Activated CD8-positive, alpha-beta memory T cell treated with anti-CD3 and anti-CD28 coated beads, Interleukin-2, amount 10 ng/mL, durations not matched to agents 7 days and 5 days (primary cell): ENCODE measurements at places on chromosomes 12 and 14. TPM values are rescaled to one million over a fixed set of nuclear protein-coding genes. Genes with fewer than 3 reads are reported as not detected.

- DNase-seq = no peak
These were observed 29.2 kb upstream of the SPTLC2 start for GRCh38 chr14:77645520-77646230.

- no peak for DNase-seq
These were observed 126.8 kb upstream of the EVL start for GRCh38 chr14:99938376-99938775.

DNA sequence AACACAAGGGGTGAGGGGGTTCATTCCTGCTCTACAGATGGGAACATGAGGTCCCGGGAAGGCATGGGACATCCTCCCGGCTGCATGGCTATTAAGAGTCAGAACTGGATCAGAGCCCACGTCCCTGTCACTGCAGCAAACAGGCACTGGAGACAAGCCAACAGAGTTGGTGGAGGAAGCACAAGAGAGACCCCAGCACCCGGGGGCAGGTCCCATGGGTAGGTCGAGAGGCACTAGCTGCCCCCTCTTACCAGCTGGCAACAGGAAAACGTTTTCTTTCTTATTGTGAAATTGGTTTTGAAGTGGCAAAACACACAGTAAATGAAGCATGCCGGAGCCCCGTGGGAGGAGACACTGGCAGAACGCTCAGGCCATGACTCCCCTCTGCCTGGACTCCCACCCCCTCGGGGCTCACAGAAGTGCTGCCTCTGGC, 43.6 kb downstream of the SYNE3 start:
- DNase-seq = no peak

DNA sequence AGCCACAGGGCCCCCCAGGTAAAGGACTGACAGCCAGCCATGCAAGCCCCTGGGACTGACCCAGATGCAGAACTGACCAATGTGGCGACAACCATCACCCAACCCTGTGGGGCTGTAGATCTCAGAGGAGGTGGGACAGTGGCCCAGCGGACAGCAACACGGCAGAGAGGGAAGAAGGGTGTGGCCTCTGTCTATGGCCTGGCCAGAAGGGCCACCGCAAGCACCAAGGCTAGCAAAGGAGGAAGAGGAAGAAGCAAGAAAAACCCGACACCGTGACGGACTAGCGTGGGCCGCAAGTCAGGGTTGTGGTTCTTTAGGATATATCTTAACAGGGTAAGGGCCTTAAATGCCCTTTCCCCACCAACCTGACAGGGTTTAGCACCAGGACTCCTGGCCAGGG, 71.2 kb downstream of the ITPK1 start:
- no peak for DNase-seq

DNA sequence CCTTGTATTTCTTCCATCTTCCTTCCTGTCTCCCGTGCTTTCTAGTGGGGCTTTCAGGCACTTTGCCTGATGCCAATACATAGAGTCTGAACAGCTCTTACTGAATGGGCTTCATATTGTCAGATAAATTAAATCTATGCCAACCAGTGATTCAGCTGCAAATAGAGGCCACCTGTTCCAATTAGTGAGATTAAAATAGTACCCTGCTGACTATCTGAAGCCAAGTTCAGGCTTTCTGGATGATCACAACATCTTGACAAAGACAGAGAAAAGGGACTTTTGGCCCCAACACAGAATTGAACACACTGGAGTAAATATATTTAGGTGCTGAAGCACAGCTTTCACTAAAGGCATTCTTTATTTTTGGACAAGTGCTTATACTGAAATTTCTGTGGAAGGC, 11.8 kb downstream of the TMCC3 start:
- no peak for DNase-seq

DNA sequence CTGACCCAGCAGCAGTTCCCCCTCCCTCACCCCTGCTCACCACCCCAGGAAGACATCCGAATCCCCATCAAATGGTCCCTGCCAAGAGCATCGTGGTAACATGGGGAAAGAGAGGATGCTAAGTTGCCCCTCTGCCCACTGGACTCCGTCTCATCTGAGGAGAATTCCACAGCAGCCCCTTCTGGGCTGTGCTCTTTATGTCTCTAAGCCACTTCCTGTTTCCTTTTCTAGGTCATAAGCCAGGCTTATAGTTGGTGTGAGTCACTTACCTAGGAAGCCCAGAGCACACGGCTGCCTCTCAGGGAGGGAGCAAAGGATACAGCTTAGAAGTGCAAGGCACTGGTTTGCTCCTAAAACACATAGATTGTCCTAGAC, 76.0 kb downstream of the VCPKMT start:
- DNase-seq = peak; percentile 70

GRCh38 chr12:109518820-109519665, 41.6 kb downstream of the UBE3B start:
- DNase-seq = peak; percentile 69

DNA sequence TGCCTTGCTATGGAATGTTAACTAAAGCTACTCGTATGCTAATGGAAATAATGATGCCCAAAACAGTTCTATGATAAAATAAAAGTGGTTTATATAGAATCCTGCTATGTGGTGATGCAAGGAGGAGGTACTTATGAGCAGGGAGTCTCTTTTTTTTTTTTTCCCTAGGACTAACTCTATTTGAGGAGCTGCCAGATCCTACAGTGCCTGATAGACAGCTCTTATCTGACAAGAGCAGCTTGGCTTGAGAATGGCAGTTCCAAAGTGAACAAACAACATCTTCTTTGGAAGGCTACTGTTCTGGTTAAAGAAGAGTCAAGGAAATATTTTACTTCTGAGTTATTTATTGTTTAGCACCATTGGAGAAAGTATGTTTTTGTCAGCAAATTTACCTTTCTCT, 10.2 kb upstream of the ACSM4 start:
- DNase-seq = no peak

- no peak for DNase-seq
These were observed 17.1 kb downstream of the SYT1 start for GRCh38 chr12:78881685-78882084.

GRCh38 chr14:61462566-61463193, 141.3 kb downstream of the PRKCH start:
- DNase-seq = no peak

DNA sequence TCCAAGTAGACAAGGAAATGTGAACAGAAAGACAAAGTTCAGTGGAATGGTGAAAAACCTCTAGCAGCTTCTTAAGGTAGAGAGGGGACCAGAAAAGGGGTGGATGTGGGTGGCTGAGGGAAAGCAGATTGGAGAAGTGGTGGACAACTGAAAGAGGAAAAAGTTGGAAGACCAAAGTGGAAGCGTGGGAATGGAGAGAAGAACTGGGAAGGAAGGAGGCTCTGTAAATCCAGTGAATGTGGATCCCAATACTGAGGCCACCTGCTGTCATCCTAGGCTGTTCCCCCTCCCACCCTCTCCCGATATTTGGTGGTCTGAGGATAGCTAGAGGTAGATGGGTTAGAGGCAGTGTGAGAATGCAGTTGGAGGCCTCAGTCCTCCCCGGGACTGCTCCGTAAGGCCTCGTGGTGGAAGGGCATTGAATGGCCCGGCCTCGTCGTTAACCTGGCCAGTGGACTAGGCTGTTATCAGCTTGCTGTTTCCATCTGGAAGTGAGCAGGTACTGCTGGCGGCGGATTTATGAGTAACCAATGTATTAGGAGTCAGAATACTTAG, 822 bp upstream of the POU6F1 start:
- no peak for DNase-seq

DNA sequence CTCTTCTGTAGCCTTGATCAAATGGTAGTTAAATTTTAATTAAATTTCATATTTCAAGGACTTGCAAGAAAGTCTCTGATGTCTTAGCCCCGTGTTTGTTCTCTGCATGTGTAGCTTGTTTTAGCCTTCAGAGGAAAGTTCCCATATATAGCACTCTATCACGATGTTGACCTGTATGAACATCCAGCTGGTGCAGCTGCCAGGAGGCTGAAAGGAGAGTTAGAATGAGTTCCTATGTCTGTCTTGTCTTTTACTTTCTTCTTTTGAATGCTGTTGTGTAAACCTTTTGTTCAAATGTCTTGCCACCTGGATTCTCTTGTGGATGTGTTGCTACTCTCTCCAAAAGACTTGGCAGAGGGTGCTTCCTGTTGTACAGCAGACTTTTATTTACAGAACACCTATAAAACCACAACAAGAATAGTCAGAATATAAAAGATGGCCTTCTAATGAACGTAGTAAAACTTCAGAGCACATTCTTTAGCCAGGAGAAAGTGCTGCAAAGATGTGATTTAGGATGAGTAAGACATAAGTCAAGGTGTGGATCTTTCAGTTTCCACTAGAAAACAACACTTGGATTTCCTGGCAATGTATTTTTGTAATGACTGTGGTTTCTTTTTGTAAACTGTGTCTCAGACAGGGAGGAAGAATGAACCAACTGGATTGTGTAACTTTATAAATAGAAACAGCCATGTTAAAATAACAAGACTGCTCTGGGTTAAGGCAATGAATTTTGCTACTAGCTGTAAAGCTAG, 17.2 kb downstream of the NAV3 start:
- DNase-seq = no peak

DNA sequence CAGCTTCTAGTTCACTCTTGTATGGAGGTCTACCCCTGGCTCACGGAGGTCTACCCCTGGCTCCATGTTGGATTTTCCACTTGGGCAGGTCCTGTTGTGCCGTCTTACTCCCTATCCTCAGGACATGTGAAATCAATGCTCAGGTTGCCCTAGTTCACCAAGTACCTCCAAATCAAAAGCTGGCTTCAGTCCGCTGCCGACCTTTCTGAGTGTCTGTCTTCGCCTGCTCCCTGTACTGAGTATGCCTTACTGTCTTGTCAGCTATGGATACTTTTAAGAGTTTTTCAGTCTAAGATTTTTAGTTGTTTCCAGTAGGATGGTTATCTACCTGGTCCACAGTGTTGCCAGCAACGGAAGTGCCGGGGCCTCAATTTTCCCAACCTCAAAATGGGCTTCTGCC, 40.1 kb upstream of the BCL11B start:
- no peak for DNase-seq

DNA sequence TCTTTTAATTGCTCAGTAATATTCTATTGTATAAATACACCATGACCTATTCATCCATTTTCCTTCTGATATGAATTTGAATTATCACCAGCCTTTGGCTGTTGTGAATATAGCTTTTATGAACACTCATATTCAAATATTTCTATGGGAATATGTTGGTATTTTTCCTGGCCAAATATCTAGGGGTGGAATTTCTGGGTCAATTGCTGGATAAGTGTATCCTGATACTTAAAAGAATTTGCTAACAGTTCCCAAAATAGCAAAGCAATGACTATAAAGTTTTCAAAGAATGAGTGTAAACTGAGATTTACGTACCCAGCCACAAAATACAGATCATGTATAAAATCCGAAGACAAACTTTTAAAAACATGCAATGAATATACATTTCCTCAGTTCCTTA, 148.7 kb upstream of the CLEC14A start:
- DNase-seq = no peak

- DNase-seq = no peak
These were observed 10.0 kb downstream of the EML1 start for GRCh38 chr14:99803106-99803775.

GRCh38 chr14:56292970-56293369, 174.8 kb downstream of the PELI2 start:
- DNase-seq = no peak

CLEC9A gene
- total RNA-seq = not detected

SMCO3 gene
- total RNA-seq = not detected

SMIM41 gene
- not detected for total RNA-seq

DNAH10 gene
- 0.76 TPM for total RNA-seq

CLBA1 gene
- 0.67 TPM for total RNA-seq

DAO gene
- total RNA-seq = not detected

RASSF8 gene
- total RNA-seq = 1.4 TPM

C12orf56 gene
- not detected for total RNA-seq

GLT1D1 gene
- 0.12 TPM for total RNA-seq
